ENCODE measurements at places on chromosomes 13 and 19.

DNA sequence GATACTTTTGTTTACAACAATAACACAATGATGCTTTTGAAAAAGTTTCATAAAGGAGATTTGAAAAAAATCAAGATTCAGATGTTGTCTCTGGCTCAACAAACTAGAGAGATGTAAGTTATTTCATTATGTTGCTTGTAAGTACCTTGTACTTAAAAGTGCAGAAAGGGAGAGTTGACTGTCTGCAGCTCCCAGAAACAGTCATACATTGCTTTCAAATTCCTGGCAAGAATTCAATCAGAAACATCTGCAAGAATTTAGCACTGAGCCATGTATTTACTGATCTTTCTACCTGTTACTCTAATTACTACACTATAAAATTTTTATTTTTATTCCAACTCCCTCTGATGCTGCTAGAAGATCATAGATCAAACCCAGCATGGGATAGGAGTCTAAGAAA lies 1261.3 kb upstream of the SPRY2 start:
- no peak for DNase-seq

- no peak for DNase-seq
These were observed 5.8 kb upstream of the MVB12A start for GRCh38 chr19:17414097-17414496.

DNA sequence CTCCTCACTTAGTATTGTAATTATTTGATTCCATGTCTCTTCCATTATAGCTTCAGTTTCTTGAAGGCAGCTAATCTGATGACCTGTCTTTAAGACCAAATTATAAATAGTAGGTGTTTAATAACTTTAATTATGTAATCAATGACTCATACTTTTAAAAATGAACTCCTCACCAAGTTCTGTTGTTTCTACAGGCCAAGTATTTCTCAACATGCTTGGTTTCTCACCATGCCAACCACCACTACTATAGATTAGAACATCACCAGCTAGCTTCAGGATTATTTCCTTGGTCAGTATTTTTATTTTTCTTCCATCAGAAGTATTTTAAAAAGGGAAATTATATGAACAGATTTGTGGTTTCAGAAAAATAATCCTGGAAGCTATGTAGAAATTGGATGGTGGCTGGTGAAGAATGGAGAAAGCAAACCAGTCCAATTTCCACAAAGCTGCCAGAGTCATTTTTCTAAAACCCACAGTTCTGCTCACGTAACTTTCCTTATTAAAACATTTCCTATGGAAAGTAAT lies 237.7 kb upstream of the DACH1 start:
- DNase-seq, result no peak

- DNase-seq, result no peak
These were observed 10.3 kb upstream of the ZNF83 start for GRCh38 chr19:52648336-52649016.

DNA sequence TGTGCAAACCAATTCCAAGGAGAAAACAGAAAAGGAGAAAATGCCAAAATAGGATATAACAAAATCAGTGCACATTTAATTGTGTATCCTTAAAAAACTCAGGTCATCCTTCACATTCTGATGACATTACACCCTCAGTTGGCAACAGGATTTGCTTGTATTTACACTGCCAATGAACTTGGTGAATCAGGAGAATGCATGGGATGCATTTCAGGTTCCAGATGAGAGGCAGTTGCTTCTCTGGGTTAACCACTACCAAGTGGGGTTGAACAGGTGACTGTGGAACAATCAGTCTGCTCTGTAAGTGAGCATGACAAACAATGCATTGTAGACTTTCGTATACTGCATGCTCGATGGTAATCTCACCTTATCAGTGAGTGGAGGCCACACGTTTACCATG lies 79.1 kb downstream of the STARD13 start:
- no peak for DNase-seq

- peak; percentile 67 for DNase-seq
These were observed 1.4 kb downstream of the PEG3 start for GRCh38 chr19:56838909-56839651.

DNA sequence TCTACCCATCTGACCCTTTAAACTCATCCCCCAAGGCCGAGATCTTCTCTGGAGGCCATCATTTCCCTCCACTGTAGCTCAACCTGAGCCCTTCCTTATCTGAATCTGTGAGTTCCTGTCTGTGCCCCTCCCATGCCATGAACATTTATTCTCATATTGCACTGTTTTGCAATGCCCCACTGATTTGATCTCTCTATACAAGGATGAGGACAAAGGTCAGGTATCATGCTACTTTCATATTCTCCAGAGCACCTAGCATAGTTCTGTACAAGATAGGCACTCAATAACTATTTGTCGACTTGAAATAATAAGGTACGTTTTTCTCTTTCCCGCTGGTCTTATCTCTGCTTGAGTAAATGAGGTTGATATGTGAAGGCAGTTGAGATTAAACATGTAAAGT lies 135.5 kb downstream of the KLF5 start:
- no peak for DNase-seq

GRCh38 chr13:48431431-48431830 lies 18.5 kb upstream of the LPAR6 start:
- DNase-seq, result peak; percentile 17

DNA sequence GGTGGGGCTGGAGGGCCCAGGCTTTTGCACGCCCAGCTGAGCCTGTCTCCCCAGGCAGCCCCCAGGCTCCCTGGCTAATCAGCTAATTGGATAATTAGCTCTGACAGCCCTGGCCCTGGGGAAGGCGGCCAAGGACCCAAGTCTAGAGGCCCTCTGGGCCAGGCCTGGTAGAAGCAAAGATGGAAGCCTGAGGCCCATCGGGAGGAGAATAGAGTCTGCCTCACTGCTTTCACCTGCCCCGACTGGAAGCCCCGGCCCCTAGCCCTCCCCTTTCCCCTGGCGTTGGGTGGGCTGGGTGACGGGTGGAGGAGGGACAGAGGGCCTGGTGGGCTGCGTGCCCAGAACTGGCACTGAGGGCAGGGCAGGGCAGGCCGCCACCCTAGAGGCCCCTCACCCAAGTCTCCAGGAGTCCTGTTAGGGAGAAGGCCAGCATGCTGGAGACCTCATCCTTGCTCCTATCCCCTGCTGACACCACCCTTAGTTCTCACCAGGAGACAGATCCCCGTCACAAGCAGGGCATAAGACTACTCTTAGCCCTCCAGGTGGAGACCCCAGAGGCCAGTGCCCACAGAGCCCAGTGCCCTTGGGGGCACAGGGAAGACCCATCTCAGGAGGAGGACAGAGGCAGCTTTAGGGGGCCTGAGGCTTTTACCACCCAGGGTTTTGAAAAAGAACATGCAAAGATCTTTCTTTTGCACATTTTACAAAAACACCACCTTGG lies 12.0 kb downstream of the LYL1 start:
- DNase-seq, result no peak

DNA sequence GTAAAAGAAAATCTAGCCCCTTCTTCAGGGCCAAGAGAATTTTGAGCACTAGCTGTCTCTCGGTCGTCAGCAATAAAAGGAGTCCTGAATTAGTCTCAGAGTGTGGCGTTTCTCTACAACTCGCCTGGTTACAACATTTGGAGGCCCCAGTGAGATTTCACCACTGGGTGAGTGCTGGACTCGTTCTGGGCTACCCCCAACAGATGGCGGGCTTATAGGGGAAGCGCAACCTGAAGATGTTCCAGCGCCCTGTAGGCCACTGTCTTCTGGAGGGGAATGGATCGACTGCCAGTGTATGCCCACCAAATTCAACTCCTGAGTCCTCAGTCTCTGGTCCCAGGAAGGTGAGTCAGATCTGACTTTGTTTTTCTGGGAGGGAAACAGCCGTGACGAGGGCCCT lies 11.7 kb upstream of the ZNF181 start:
- DNase-seq, result no peak

DNA sequence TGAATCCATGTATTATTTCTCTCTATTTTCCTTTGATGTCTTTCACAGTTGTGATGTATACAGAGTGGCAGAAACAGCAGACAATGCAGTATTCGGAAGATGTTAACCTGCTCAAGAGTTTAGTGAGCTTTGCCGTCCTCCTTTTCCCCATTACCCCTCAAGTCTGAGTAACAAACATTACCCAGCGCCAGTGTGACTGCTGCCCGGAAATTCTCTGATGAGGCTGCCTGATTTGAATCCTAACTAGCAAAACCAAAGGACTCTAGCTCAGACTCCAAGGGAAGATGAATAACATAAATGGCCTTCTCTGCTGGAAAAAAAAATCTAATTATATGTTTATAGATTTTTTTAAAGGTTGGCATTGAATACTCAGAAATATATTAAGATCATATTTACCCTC lies 247.3 kb upstream of the SOX21 start:
- no peak for DNase-seq

DNA sequence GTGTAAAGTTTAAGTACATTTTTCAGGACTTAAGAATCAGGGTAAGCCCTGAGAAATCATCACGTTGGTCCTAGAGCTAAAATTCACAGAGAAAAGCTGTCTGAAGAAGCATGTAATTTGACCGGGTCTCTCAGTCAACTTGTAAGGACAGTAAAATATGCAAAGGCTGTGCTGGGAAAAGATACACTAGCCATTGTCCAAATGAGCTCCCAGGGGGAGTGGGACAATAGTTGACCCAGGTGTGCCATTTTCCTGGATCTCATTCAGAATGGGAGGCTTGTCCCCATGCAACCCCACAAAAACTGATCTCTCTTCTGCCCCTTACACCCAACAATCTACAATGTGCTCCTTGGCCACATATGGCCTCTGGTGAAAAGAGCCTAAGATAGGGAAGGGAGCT lies 437.9 kb downstream of the KLF12 start:
- DNase-seq, result no peak

DNA sequence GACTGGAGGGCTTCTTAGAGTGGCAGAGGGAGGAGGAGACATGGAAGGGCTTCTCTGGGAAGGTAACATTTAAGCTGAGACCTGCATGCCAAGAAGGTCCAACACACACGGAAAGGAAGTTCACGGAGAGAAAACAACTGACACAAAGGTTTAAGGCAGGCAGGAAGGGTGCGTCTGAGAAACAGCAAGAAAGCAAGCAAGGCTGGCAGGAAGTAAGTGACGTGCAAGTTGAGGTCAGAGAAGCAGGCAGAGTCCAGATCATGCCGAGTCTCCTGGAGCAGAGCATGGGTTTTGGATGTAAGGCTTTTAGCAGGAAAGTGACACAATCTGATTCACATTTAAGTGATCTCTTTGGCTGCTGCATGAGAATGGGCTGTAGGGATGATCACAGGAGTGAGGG lies 60.5 kb downstream of the ATP7B start:
- DNase-seq, result no peak

DNA sequence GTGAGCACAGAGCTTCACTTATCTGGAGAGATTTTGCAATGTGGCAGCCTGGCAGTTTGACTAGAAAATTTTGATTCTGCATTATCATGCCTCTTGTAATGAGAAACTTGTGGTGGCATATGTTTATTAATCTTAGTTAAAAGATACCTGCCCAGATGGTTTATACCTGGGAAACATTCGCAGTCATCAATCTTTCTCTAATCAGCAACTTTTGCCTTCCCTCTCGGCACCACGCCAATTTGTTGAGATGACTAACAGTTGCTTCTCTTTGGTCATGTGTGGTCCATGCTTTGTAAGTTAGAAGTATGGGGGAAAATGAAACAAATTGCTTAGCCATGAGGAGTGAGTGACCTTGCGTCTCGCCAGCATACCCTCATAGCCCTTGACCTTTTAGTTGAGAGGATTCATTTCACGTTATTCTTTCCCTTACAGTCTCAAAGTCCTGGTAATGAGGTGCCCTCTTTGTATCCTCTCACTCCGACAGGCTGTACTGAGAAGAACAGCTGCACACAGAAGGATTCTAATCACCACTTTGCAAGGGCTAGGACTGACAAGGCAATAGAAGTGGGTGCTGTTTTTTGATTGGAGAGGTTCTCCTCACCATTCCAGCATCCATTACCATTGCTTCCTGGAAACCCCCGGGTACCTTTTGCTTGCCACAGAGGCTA lies 201.4 kb downstream of the OXGR1 start:
- no peak for DNase-seq

- peak; percentile 58 for DNase-seq
These were observed 764.4 kb downstream of the LIG4 start for GRCh38 chr13:107450931-107451330.

GRCh38 chr19:3556978-3557460 lies 367 bp downstream of the MFSD12 start:
- no peak for DNase-seq

DNA sequence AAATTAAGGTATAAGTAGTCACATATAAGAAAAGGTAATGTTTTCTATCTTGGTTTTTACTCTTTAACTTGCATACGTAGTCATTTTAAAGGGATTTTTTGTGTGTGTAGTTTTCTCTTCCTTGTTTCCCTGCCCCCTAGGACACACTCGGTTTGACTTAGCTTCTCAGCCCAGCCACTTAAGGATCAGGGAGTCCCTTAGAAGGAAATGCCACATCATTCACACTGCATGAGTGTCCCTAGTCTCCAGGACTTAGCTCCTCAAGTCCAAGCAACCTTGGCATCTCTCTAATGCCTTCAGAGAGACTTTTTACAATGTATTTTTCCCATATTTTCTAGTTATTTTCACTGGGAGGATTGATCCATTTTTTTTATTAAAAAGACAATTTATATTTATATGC lies 1407.7 kb downstream of the EFNB2 start:
- DNase-seq, result no peak

GRCh38 chr13:50548586-50548985 lies 294.9 kb downstream of the DLEU7 start:
- peak; percentile 6 for DNase-seq

DNA sequence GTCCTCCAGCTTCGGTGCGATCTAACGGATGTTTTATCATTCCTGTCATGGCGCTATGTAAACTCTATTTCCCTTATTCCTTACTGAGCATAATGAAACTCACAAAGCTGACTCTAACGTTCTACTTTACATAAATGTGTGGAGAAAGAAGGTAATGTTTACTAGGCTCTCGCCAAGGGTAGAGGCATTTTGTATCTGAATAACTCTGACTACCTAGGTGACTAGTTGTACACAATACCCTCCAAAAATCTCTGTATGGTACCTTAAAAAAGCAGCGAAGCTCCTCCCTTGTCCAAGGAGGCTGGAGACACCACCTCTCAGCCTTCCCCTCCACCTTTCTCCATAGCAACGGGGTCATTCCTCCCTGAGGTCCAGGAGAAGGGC lies 316 bp upstream of the ZNF530 start:
- DNase-seq, result no peak

DNA sequence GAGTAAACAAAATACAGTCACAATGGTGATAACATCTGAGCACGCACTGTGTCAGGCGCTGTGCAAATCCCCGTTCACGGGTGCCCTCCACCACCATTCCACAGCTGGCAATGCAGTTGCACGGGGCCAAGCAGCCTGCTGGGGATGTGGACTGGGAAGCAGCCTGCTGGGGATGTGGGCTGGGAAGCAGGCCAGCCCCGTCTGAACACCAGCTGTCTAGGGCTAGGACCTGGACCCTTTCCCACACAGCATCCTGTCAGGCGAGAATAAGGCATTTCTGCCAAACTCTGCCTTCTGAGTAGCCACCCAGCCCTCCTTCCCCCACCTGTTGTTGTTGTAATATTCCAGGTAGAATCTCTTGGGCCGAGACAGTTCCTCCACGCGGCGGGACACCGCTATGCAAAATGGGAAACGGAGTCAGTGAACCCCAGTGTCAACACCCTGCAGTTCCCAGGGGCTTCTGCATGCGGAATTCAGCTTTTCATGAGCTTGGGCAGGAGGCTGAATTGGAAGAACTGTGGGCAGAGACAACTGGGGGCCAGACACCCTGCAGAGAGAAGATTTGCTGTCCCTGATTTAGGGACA lies 27.8 kb upstream of the MIER2 start:
- DNase-seq, result no peak
